Activated CD4-positive, alpha-beta memory T cell treated with anti-CD3 and anti-CD28 coated beads for 36 hours (primary cell): ENCODE measurements at places on chromosomes 13 and 19. TPM values are rescaled to one million over a fixed set of nuclear protein-coding genes. Genes with fewer than 3 reads are reported as not detected.

GRCh38 chr19:8126008-8126407 lies 23.4 kb downstream of the FBN3 start:
- H3K36me3 ChIP-seq: no peaks in the 10 kb centered on the region
- H3K4me1 ChIP-seq: no peaks in the 10 kb centered on the region
- no peak for DNase-seq
- peaks cover 4% of the 10 kb centered on the region for H3K27me3 ChIP-seq

DNA sequence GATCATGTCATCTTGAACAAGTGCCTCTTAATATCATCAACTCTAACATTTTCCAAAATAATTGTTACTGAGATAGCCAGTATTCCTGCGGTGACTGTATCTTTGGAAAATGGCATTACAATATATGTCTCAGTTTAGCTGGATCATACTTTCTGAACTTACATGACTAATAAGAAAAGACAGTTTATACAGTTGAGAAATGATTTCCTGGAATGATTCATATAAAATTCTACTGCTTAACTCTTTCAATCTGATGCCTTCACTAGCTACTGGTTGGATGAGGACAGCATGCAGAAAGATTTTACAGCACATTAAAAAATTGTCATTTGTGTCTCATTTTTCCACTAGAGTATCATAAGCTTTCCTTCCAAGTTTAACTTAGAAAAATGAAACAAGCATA lies 302.1 kb downstream of the PCDH17 start:
- H3K27ac ChIP-seq: no peak overlapping the region
- H3K4me3 ChIP-seq: no peak overlapping the region
- no peak for DNase-seq
- H3K4me1 ChIP-seq: no peaks in the 10 kb centered on the region
- H3K36me3 ChIP-seq: no peaks in the 10 kb centered on the region

- peaks cover 6% of the 10 kb centered on the region for H3K4me1 ChIP-seq
- no peak overlapping the region for H3K27ac ChIP-seq
- DNase-seq: no peak
- H3K4me3 ChIP-seq: no peak overlapping the region
These were observed 225.3 kb downstream of the GGACT start for GRCh38 chr13:100363285-100363711.

GRCh38 chr13:99806671-99807070 lies 164.9 kb downstream of the ZIC5 start:
- H3K36me3 ChIP-seq: no peaks in the 10 kb centered on the region
- DNase-seq: no peak
- no peak overlapping the region for H3K27ac ChIP-seq
- H3K4me1 ChIP-seq: no peaks in the 10 kb centered on the region

- peaks cover 12% of the 10 kb centered on the region for H3K27me3 ChIP-seq
- H3K4me3 ChIP-seq: no peak overlapping the region
- no peaks in the 10 kb centered on the region for H3K36me3 ChIP-seq
- DNase-seq: no peak
- H3K27ac ChIP-seq: no peak overlapping the region
These were observed 624.6 kb downstream of the GPC6 start for GRCh38 chr13:93851236-93851635.

Gene TMEM238
- 6.3 TPM for total RNA-seq

DNA sequence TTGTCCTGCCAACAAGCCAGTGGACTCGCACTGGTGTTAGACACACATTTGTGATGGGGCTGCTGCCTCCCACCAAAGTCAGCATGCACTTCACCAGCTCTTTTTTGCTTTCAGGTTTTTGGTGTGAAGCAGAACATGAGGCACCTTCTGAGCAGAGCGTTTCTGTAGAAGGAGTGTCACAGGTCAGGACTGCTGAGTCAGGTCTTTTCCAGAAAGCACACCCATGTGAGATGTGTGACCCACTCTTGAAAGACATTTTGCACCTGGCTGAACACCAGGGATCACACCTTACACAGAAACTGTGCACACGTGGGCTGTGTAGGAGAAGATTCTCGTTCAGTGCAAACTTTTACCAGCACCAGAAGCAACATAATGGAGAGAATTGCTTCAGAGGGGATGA lies 4.8 kb downstream of the ZNF304 start:
- H3K27me3 ChIP-seq: no peaks in the 10 kb centered on the region
- no peak overlapping the region for H3K27ac ChIP-seq
- H3K4me3 ChIP-seq: no peak overlapping the region
- peaks cover 87% of the 10 kb centered on the region for H3K36me3 ChIP-seq

GRCh38 chr13:44797685-44798084 lies 191.6 kb downstream of the NUFIP1 start:
- H3K27ac ChIP-seq: no peak overlapping the region
- no peak for DNase-seq
- no peaks in the 10 kb centered on the region for H3K36me3 ChIP-seq
- no peak overlapping the region for H3K4me3 ChIP-seq

- no peak overlapping the region for H3K27ac ChIP-seq
- peaks cover 6% of the 10 kb centered on the region for H3K27me3 ChIP-seq
- peaks cover 2% of the 10 kb centered on the region for H3K4me1 ChIP-seq
- H3K4me3 ChIP-seq: no peak overlapping the region
- H3K36me3 ChIP-seq: no peaks in the 10 kb centered on the region
These were observed 111.3 kb upstream of the UQCRFS1 start for GRCh38 chr19:29324291-29324680.

DNA sequence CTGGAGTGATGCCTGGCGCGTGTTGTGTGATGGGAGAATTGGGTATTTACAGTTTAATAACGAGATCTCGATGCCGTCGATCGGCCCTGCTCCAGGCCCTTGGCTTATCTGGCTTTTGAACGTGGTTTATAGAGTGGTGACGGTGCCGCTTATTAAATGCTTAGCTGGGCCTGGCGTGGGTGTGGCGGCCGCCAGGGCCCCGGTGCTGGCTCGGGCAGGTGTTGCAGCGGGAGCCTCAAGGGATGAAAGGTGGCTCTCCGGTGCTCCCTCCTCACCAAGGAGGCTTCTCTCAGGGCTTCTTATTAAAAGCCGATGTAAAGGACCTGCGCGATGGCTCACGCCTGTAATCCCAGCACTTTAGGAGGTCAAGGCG lies 173.8 kb downstream of the KDM4B start:
- no peak overlapping the region for H3K4me3 ChIP-seq
- H3K36me3 ChIP-seq: peaks cover 29% of the 10 kb centered on the region
- no peak overlapping the region for H3K27ac ChIP-seq
- DNase-seq: no peak
- H3K4me1 ChIP-seq: peaks cover 19% of the 10 kb centered on the region

DNA sequence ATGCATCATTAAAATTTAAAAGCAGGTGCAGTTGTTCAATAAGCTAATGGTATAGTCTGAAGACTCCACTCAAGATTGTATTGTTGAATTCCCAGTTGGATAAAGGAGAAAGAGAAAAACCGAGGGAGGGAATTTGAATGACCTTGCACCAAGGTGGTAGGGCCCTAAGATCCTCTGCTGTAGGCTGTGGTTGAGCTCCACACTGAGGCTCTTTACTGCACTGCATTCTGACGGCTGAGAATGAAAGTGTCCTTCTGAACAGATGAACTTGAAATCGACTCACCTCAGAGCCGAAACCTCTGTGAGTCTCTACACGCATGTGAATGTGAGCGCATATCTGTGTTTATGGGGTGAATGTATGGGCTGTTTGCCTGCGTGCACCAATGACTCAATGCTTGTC lies 388.9 kb upstream of the DACH1 start:
- H3K27me3 ChIP-seq: no peaks in the 10 kb centered on the region
- no peaks in the 10 kb centered on the region for H3K4me1 ChIP-seq
- no peak for DNase-seq
- H3K4me3 ChIP-seq: no peak overlapping the region

- no peak for DNase-seq
- peak overlapping the region; percentile 80 for H3K4me3 ChIP-seq
- peaks cover 1% of the 10 kb centered on the region for H3K27me3 ChIP-seq
- H3K36me3 ChIP-seq: peaks cover 3% of the 10 kb centered on the region
These were observed 880 bp upstream of the TMEM160 start for GRCh38 chr19:47049307-47049700.

DNA sequence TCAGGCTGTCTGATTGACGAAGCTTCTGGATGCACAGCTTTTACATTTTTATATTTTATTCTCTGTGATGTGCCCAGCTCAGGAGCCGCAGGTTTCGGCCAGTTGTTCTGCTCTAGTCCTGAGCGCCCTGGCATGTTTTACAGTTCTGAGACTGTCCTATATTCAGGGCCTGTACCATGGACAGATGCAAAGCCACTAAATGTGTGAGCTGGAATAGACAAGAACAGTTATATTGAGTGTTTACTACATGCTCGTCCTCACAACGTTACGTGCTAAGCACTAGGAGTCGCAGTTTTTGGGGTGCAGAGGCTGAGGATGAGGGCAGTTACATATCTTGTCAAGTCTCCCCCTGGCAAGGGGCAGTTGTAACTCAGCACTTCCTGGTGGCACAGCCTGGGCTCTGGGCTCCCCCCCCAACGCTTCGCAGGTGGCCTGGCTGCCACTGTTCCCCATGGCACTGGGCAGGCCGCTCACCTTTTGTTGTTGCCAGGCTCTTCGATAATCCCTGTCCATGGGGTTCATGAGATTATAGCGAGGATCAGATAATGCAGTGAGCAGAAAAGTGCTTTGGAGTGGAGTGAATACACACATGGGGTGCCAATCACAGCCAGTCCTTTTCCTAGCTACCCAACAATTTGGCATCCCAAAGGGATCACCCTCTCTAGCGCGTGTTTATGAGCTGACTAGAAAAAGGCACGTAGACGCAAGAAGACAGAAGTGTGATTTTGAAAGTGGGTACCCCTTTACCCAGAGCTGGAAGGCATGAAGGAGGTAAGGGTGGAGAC lies 23.5 kb downstream of the ARL11 start:
- no peaks in the 10 kb centered on the region for H3K4me1 ChIP-seq
- no peak overlapping the region for H3K4me3 ChIP-seq
- no peak overlapping the region for H3K27ac ChIP-seq
- no peak for DNase-seq

DNA sequence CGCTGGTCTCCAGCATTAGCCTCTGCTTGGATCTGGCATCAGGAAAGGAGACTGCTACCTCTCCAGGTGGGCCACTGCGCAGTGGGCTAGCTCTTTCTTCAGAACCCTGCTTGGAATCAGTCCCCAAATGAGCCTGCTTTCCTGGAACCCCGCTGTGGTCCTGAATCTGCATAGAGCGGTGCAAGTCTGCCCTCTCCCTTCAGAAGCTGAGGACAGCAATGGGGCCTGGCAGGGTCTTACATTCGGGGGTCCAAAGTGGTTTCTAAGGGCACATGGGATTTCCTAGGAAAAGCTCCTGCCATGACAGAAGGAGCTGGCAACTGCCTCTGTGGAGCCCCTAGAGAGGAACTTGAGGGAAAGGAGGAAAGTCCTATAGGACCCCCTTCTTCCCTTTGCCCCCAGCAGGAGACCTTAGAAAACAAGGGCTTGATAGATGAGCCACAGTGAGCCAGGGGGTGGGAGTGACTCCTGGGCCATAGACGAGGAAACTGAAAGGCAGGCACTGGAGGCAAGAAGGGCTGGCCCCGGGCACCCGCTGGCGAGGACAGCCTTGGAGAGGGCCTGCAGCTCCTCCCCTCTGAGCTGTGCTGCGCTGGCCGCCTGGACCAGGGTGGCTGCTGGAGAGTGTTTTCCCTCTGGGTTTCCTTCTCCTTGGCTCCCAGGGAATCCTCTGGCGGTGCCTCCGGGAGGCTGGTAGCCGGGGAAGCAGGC lies 1.4 kb upstream of the VSTM2B start:
- H3K36me3 ChIP-seq: peaks cover 3% of the 10 kb centered on the region
- H3K4me3 ChIP-seq: no peak overlapping the region
- H3K4me1 ChIP-seq: peaks cover 28% of the 10 kb centered on the region
- no peak overlapping the region for H3K27ac ChIP-seq
- peaks cover 52% of the 10 kb centered on the region for H3K27me3 ChIP-seq
- DNase-seq: no peak

Gene PRR36
- total RNA-seq: 0.14 TPM

Gene SLC7A10
- not detected for total RNA-seq

DNA sequence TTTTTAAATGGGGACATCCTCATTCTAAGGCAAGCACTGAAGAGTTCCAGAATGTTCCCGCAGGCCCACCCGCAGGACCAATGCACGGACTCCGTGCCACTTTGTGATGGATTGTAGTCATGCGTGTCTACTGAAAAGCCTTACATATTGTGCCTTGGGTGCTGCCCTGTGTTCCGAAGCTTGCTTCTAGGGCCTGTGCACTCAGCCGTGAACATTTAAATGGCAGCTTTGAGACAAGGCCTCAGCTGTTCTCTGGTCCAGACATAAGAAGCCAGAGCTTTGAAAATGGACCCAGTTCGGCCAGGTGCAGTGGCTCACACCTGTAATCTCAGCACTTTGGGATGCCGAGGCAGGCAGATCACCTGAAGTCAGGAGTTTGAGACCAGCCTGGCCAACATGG lies 75.3 kb upstream of the CACNA1A start:
- H3K36me3 ChIP-seq: no peaks in the 10 kb centered on the region
- H3K4me3 ChIP-seq: no peak overlapping the region
- no peak overlapping the region for H3K27ac ChIP-seq

- no peaks in the 10 kb centered on the region for H3K36me3 ChIP-seq
- H3K4me3 ChIP-seq: no peak overlapping the region
- no peak for DNase-seq
- H3K27ac ChIP-seq: no peak overlapping the region
- H3K27me3 ChIP-seq: peaks cover 38% of the 10 kb centered on the region
- no peaks in the 10 kb centered on the region for H3K4me1 ChIP-seq
These were observed 155.3 kb upstream of the LSM14A start for GRCh38 chr19:34017024-34017423.

Gene HOOK2
- 22.2 TPM for total RNA-seq

DNA sequence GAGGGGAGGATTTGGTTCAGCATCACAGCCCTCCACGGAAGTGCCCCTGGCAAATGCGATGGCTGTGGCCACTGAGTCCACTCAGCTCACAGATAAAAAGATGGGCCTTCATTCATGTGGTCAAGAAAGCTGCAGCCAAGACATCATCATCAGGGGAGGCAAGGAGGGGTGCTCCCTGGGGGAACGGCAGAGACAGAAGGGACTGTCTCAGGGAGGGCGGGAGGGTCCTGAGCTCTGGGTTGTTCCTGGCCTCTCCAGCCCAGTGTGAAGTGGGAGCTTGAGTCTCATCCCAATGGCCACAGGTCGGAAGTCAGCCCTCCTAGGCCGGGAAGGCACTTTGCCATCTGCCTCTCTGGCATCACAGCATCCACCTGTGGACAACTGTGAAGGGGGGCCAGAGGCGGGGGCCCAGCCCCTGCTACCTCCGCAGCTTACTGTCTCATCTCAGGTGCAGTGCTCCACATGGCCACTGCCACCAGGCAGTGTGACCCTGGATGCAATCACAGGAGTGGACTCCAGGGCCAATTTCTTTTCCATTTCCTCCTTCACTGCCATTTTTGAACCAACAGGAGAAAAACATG lies 137.8 kb upstream of the SOX1 start:
- no peak for DNase-seq
- no peaks in the 10 kb centered on the region for H3K27me3 ChIP-seq
- no peak overlapping the region for H3K27ac ChIP-seq
- no peak overlapping the region for H3K4me3 ChIP-seq
- no peaks in the 10 kb centered on the region for H3K4me1 ChIP-seq
- no peaks in the 10 kb centered on the region for H3K36me3 ChIP-seq

Gene KLC3
- not detected for total RNA-seq

DNA sequence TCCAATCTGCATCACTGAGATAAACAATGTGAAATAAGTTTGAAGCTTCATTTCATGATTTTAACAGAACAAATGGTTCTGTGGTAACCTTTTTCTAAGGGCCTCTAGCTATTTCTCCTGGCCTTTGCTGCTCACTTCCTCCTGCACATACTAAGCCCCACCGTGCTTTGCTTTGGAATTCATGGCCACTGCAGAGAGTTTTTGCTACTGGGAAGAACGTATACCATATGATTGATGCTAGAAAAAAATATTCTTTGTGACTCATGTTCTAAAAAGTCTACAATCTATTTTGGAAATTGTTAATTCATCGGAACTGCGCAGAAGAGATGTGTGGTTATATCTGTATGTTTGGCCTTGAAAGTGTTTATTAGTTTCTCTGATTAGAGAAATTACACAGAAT lies 747.3 kb downstream of the PCDH9 start:
- no peaks in the 10 kb centered on the region for H3K27me3 ChIP-seq
- H3K4me1 ChIP-seq: no peaks in the 10 kb centered on the region
- H3K4me3 ChIP-seq: no peak overlapping the region
- H3K27ac ChIP-seq: no peak overlapping the region
